SK-N-MC (cell line): ENCODE measurements at places on chromosomes 1 and 21.

GRCh38 chr1:156421939-156422601 is 53.1 kb downstream of the RHBG start:
- no peak for DNase-seq

DNA sequence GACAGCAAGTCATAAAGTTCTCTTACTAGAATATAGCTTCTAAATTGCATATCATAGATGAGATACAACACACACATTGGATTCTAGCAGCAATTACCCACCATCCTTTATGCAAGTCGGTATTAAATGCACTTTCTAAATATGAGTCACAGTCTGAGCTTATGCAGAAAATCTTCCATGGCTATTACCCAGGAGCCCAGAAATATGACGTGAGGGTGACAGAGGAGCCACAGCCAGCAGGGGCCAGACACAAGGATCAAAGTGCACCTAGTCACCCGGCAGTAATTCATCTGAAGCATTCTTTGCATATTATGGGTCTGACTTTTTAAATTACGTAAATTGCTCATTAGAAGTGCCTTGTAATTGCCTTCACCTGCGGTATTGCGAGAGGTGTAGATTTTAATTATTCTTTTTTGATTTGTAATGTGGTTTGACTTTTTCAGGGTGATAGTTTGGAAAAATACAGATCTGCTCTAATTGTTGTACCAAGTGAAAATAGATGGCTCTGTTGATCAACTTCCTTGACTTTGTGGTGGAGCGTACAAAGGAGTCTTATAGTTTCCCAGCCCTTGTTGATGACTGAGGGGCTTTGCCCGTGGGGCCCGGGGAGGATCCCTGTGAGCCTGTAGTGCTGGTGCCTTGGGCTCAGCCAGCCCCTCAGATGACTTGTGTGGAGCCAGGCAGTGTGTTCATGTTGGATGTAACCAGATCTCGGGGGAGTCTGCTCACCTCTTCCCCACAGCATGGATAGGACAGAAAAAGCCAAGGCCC is 470.0 kb upstream of the VAMP3 start:
- DNase-seq: no peak

DNA sequence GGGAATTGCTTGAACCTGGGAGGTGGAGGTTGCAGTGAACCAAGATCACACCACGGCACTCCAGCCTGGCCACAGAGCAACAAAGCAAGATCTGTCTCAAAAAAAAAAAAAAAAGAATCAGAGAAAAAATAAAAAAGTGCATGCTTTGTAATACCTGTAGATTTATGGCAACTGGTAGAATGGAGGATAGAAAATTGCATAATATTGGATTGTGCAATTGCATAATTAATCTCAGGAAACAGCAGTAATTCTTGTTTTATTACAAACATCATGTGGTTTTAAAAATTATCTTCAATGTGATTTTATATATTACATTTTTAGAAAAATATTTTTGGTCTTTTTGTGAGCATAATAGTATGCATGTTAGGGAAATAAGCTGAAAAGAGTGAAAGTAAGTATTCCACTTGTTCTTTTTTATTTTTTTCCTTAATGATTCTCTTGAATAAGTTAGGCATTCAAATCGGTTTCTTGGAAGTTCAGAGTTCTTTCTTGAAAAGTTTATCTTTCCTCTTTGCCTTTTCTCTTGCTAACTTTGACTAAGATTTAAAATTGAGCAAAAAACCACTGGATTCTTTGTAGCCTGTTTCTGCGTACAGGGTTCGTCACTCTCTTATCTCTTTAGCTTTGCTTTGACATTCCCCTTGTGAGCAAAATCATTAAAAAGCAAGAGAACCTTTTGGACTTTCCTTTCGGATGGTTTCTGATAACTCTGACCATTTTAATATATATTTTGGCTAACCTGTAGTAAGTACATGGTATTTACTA is 127.5 kb upstream of the ADAMTS5 start:
- peak; percentile 84 for DNase-seq

GRCh38 chr1:64472040-64472376 is 2.1 kb downstream of the CACHD1 start:
- DNase-seq: no peak

- DNase-seq: no peak
Observed at GRCh38 chr1:167375949-167376348, 142.4 kb downstream of the CD247 start.
